ENCODE measurements at places on chromosomes 7 and 10.

- DNase-seq: no peak
Observed at GRCh38 chr10:99523251-99523773, 9.4 kb upstream of the NKX2-3 start.

DNA sequence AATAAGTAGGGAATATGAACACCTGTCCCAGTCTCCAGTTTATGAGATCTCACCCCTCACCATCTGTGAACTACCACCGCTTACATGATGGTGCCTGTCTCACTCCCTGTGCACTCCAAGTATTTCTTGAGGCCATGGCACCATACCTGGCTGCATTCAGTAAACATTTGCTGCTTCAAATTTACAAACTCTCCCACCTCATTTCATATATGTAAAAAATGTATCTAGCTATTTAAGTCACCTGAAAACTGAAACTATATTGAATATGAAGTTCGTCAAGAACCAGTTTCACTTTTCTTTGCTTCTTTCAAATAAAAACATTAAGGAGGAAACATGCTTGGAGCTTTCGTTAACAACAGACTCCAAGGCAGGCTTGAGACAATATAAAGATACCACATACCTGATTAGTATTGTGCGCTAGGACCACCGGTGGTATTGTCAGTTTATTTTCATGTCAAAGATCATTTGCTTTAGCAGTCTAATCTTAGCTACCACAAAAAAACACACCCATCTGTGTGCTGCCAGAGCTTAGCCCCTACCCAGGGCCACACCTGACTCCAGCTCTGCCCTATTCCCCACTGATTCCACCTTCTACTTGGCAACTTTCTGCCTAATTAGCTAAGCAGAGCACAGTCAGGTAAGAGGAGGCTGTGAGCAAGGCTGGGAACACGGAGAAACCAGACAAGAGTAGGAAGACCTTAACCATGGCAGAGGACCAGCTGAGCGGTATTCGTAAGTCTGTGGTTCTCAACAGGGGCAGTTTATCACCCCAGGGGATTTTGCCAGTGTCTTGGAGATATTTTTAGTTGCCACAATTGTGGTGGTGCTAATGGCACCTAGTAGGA, 92.0 kb downstream of the ZFAND4 start:
- no peak for DNase-seq

- peak; percentile 14 for DNase-seq
Observed at GRCh38 chr10:132698761-132699391, 87.1 kb downstream of the NKX6-2 start.

- DNase-seq: no peak
Observed at GRCh38 chr7:6262221-6262620, 10.2 kb downstream of the CYTH3 start.

- DNase-seq: no peak
Observed at GRCh38 chr10:57992321-57993077, 275.2 kb downstream of the IPMK start.

GRCh38 chr7:82244947-82245517, 198.5 kb downstream of the CACNA2D1 start:
- no peak for DNase-seq

DNA sequence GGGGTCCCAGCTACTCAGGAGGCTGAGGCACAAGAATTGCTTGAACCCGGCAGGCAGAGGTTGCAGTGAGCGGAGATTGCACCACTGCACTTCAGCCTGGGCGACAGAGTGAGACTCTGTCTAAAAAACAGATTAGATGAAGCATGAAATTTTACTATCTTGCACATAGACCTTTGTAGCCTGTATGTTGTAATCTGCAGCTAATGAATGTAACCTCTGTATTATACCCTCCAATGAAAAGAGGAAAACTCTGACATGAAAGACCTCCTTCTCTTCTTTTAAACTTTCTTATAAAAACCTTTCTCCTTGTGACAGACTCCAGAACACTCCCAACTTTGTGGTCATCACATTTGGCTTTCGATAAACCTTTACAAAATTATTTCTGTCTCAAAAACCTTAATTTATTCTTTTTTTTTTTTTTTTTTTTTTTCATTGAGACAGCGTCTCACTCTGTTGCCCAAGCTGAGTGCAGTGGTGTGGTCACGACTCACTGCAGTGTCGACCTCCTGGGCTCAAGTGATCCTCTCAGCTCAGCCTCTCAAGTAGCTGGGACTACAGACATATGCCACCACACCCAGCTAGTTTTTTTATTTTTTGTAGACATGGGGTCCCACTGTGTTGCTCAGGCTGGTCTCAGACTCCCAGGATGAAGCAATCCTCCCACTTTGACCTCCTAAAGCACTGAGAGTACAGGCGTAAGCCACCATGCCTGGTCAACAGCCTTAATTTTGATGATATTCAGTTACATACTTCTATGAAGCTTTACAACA, 97.4 kb downstream of the SVOPL start:
- DNase-seq: no peak

DNA sequence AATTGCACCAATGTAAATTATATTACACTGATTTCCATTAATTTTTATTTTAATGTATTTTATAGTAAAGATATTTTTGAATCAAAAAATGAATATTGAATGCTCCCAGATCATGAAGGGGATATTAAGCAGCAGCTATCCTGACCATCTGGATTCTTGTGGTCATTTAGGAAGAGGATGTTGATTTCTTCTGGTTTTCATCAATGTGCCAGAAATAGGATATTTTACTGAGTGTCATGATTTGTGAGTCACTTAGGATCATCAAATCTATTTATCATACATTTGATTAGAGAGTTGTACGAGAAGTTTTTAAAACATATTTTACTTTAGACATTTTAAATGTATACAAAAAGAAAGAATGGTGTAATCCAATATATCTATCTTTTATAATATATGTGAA, 366.3 kb upstream of the CHRM2 start:
- DNase-seq: no peak

DNA sequence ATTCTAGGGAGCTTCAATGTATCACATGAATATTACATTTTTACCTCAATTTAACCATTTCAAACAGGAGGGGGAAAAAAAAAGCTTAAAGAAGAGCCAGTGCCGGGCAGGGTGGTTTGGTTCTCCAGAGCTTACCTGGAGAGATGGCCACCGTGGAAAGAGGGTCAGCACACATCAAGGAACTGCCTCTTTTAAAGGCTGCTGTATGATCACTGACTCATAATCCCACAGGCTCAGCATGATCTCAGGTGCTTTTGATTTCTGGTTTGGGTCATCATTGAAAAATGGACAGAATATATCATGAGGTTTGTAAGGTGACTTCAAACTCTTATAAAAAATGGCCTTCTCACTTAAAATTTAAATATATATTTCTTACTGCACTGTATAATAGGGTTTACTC, 67.5 kb upstream of the MDFIC start:
- DNase-seq: no peak

DNA sequence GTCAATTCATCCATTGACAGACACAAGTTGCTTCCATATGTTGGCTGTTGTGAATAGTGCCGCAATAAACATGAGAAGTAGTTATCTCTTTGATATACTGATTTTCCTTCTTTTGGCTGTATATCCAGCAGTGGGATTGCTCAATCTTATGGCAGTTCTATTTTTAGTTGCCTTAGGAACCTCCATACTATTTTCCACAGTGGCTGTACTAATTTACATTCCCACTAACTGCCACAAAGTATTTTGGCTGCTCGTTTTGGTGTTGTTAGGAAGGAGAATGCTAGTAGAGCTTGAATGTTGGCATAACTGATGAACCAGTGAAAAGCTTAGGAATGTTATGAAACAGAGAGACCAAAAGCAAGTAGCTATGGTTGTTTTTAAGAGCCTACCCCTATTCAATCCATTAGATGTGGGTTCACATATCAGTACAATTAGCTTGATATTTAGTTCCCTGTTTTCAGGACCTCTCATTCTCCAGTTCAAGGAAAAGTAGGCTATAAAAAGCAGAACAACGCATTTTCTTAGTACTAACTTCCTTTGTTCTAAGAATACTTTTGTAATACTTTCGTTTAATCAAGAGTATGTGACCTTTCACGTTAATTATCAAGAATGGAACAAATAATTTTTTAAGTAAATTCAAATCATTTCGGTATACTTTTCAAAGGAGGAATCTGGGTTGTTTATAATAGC, 100.3 kb downstream of the FAS start:
- DNase-seq: no peak

- DNase-seq: no peak
Observed at GRCh38 chr10:36721871-36722270, 403.5 kb upstream of the ANKRD30A start.

DNA sequence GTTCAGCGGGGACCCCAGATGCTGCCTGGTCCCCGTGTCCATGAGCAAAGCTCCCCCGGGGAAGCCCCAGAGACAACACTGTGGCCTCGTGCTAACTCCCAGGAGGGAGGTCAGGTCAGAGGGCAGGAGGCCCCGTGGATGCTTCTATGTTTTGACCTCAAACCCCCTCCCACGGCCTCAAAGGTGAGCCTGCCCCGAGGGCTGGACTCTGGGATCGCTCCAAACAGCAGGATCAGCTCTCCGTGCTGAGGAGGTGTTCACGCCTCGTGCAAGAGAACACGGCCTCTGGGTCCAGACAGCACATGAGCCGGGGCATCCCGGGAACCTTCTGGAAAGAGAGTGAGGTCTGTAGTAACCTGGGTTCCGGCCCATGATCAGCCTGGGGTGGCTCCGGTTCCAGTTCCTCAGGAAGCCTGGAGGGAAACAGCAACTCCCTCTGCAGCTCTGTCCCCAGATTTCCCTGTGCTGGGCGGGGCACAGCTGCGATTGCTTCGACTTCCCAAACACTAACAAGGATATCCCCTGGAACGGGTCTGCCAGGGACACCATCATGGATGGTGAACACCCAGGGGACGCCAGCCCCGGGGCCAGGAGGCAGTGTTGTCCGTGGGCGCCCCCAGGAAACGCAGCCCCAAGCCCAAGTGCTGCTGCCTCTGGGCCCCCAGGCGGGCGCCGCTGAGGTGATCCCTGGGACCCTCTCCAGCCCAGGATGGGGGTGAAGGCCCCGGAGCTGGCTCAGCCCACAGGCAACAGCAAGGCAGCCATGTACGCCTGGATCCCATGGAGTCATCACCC, 18.0 kb upstream of the INPP5A start:
- DNase-seq: peak; percentile 46

DNA sequence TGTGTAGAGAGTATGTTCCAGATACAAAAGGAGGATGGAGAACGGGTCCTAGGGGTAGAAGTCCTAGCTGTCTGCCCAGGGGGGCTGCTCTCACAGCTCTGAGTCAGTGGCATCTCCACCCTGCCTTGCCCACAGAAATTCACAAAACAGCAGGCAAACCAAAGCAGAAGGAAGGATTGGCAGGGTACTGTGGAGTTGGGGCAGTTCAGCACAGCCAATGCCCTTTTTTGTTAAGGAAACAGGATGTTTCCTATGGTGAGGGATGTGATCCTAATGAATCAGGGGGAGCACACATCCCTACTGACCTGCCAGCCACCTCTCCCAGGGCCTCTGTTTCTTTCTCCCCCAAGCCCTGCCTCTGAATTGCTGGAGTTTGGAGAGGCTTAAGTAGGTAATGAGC, 457.6 kb downstream of the PLXNA4 start:
- DNase-seq: no peak

- no peak for DNase-seq
Observed at GRCh38 chr7:20191391-20191869, 25.8 kb downstream of the MACC1 start.

GRCh38 chr7:1028775-1029636, 15.3 kb upstream of the GPR146 start:
- DNase-seq: peak; percentile 89

GRCh38 chr10:57696641-57697040, 571.1 kb downstream of the IPMK start:
- no peak for DNase-seq

DNA sequence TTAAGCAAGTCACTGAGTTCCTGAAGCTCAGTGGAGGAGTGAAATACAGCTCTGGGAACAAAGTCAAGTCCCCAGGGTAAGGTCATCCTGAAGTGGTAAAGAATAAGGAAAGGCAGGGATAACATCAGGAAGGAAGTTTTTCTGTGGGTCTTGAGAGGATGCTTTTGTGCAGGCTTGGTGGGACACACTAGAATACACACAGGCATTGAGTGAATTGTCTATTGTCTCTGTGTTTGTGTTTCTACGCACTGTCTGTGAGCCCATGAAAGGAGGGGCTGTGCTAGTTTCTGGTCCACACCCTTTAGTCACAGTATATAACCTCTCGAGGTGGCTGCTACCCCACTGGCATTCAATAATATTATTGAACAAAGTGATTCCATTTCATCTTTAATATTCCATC, 95.8 kb upstream of the ABCB5 start:
- no peak for DNase-seq

DNA sequence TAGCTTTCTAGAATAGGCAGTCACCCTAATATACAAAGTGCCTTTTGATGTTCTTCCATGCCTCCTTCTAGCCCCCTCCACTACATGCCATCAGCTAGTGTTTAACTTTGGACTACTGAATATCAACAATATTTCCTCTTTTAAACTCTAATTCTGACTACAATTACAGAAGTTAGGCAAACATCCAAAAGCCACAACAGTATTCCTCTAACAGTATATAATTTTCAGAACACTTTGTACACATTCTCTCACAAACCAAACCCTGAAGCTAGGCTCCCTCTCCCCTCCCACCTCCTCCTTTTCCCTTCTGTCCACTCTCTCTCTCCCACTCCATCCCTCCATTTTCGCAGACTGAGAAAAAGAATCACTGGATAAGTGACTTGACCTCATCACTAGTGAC, 59.7 kb downstream of the CPEB3 start:
- no peak for DNase-seq

- DNase-seq: no peak
Observed at GRCh38 chr10:101080933-101081931, 19.4 kb downstream of the KAZALD1 start.

- no peak for DNase-seq
Observed at GRCh38 chr10:20596065-20596755, 300.9 kb downstream of the NEBL start.

- peak; percentile 100 for DNase-seq
Observed at GRCh38 chr10:110919349-110919931, at the start of gene SHOC2. Gene SHOC2, plus strand, starts transcription at chr10:110919604. Its CDS starts 44,755 bp downstream, at chr10:110964359.

DNA sequence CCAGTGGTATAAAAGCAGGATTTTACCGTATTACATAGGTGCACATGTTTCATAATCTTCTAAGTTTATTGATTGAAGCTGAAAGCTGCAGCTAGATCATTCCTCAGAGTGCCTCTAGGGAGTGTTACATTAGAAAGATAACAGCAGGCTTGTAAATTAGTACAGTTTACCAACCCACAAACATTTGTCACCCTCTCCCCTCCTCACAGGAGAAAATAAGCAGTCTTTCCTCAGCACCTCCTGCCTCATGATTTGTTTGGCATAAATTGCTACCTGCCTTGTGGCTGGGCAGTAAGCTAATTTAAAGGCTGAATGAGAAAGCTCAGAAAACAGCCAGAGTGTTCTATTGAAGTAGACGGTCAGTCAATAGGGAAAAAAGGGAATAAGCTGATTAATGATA, 74.2 kb downstream of the NXPH1 start:
- DNase-seq: no peak

- DNase-seq: no peak
Observed at GRCh38 chr7:155918720-155919390, 106.6 kb upstream of the SHH start.

DNA sequence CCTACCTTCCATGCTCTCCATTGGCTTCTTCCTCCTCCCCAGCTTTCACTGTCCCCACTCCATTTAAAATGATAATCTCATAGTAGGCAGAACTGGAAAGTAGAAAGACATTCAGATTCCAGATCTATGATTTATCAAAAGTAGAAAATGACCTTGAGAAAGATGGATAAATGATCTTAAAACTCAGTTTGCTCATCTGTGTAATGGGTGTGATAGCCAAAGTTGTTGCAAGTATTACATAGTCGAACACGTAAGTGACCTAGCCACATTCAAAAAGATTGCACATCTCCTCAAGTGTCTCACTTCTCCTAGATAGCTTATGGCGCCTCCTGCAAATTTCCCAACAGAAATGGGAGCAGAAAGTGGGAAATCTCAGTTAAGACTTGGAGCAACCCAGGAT, 89.8 kb upstream of the FGL2 start:
- DNase-seq: no peak

GRCh38 chr7:12716722-12717121, 29.3 kb downstream of the ARL4A start:
- DNase-seq: no peak
